ENCODE measurements at places on chromosomes 11 and 22. TPM values are rescaled to one million over a fixed set of nuclear protein-coding genes. Genes with fewer than 3 reads are reported as not detected.

The ANO9 gene
- 0.37 TPM for total RNA-seq

The OR56A1 gene
- under 0.01 TPM for total RNA-seq

The KDM2A gene
- total RNA-seq: 44.9 TPM

The SLCO2B1 gene
- total RNA-seq: 184 TPM

The MMP27 gene
- not detected for total RNA-seq

The CD3E gene
- total RNA-seq: 0.33 TPM

The FOLR1 gene
- 0.09 TPM for total RNA-seq

The TCIRG1 gene
- total RNA-seq: 32.2 TPM

The C11orf65 gene
- 0.75 TPM for total RNA-seq

The KCNK4 gene
- total RNA-seq: not detected

The SWAP70 gene
- total RNA-seq: 7.3 TPM

The SCUBE1 gene
- total RNA-seq: 0.08 TPM

The MTCH2 gene
- 129 TPM for total RNA-seq

The PLAAT4 gene
- 4.4 TPM for total RNA-seq

The SCGB1D2 gene
- not detected for total RNA-seq

The AIFM3 gene
- total RNA-seq: 0.75 TPM

The SMTNL1 gene
- total RNA-seq: not detected

The OR5B21 gene
- total RNA-seq: not detected

The TREH gene
- 0.50 TPM for total RNA-seq

The KRTAP5-7 gene
- not detected for total RNA-seq

The ANO5 gene
- total RNA-seq: 1.3 TPM

Measured in liver (tissue), 10 donors.